T-helper 2 cell (primary cell): ENCODE measurements at places on chromosomes 6 and 20.

DNA sequence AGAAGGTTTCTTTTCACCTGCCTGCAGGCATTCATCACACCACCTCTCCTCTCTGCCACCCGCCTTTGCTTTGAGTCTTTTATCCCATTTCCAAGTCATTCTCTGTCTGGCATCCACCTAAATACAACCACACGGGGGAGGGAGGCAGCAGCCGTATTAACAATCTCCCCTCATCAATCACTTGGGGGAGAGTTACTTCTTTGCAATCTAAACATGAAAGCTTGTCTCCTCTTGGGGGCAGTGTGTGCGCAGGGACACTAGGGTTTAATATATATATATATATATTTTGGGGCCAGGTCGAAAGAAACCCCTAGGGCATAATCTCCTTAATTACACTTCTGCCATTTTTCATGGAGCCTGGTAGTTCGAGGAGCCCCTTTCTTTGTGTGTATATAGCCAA is 214.5 kb downstream of the TSHZ2 start:
- no peak for DNase-seq

DNA sequence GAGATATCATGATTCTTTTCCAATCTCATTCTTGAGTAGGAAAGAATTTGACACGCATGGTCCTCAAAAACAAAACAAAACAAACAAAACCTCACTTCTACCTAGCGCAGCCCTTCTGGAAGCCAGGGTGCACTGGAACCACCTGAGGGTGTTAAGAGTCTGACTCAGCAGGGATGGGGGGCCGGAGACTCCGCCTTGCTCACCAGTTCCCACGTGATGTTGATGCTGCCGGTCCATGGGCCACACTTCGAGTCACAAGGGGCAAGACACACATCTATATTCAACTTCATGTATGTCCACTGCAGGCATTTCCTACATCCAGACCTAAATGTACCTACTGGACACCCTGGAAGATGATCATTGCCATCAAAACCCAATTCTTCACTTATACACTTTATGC is 30.4 kb downstream of the BFSP1 start:
- no peak for DNase-seq

DNA sequence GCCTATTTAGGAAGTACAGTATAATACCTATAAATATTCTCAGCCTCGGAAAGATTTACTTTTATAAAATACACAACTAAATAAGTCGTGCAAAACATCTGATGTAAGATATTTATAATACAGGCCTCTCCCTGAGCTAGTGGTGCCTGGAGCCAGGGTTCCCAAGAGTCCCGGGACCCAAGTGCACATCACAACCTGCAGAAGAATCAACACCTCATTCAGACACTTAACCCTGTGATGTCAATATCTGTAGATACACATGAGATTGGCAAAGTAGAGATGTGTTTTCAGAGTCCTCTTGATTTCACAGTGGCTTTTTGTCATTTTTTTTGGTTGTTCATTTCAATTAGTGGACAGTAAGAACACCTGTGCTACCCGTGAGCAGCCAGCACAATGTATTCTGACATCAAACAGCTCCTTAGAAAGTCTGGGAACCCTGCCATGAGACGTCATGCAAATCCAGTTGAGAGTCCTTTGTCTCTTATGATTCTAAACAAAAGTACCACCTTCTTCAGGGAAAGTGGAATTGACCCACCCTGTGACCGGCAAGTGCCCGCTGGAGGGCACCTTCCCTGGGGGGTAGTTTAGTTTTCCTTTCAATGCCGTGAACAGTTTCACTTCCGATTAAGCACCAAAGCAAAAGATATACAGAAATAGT is 101.6 kb downstream of the DACT2 start:
- no peak for DNase-seq

DNA sequence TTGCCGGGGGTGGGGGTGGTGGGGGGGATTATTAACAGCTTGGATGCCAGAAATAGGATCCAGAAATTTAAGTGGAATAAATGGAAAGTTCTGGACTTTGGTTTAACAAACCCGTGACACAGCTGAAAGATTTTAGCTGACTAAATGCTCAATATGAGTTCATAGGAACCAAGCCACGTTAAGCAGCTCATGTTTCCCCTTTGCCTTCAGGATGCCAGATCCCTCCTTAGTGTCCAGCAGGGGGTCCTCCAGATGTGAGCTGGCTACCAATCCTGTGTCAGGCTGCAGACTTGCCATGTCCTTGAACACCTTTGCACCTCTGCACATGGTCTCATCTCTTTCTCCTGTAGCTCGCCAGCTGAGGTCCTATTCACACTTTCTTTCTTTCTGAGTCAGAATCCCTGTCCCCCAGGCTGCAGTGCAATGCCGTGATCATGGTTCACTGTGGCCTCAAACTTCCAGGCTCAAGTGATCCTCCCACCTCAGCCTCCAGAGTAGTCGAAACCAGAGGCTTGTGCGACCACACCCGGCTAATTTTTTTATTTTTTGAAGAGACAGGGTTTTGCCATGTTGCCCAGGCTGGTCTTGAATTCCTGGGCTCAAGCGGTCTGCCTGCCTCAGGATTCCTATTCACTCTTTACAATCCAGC is 133.3 kb upstream of the ARMC2 start:
- DNase-seq = no peak

DNA sequence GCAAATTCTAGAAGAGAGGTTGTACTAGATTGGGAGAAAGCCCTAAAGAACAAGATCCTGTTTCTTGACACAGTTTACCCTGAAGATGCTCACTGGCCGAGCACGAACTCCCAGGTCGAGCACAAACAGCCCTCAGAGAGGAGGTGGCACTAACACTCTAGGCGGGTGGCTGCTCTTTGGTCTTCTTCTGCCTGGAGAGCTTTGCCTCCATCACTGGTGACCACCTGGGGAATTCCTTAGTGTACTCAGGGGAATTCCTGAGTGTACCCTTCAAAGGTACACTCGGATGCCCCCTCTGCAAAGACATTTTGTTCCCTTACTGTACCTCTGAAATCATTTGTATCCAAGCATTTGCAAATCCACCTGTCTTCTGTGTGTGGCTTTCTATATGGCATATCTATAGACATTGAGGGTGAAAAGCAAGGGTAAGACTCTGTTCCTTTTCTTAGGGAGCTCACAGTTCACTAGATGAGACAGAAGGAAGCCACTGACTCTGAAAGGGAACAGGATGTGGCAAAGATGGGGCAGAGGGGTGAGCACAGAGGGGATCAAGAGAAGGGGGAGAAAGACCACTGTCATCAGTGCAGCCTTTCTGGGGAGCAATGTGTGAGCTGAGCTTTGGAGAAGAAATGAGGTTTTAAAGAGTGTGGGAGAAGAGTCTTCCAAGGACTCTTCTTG is 169.8 kb upstream of the PROKR2 start:
- no peak for DNase-seq

GRCh38 chr6:41519305-41519744 is 26.9 kb upstream of the FOXP4 start:
- no peak for DNase-seq

DNA sequence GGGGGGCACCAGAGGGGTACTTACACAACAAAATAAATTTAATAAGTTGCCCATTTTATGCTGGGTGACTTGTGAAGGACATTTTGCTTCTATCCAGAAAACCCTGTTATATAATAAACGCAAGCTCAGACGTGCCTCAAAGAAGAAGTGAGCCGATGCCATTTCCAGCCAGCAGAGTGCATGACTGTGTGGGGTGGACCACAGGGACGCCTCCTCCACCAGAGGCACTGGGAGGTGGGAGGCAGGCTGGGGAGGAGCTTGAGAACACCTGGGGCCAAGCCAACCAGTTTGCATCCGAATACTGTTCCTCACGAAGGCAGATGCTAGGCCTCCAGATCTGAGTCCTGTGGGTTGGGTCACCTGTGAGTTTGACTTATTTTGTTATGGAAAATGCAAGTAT is 363.8 kb downstream of the RNGTT start:
- DNase-seq = no peak

DNA sequence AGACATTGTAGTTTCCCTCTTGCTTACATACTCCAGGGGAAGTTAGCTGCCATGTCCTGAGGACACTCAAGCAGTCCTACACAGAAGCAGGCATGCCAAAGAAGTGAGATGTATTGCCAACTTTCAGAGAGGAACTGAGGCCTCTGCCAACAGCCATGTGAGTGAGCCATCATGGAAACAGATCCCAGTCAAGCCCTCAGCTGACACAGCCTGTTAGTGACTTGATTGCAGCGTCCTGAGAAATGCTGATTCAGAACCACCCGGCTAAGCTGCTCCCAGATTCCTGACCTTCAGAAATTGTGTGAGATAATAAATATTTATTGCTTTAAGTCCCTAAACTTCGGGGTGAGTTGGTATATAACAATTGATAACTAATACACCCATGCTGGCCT is 38.1 kb downstream of the GSTA2 start:
- DNase-seq = no peak

DNA sequence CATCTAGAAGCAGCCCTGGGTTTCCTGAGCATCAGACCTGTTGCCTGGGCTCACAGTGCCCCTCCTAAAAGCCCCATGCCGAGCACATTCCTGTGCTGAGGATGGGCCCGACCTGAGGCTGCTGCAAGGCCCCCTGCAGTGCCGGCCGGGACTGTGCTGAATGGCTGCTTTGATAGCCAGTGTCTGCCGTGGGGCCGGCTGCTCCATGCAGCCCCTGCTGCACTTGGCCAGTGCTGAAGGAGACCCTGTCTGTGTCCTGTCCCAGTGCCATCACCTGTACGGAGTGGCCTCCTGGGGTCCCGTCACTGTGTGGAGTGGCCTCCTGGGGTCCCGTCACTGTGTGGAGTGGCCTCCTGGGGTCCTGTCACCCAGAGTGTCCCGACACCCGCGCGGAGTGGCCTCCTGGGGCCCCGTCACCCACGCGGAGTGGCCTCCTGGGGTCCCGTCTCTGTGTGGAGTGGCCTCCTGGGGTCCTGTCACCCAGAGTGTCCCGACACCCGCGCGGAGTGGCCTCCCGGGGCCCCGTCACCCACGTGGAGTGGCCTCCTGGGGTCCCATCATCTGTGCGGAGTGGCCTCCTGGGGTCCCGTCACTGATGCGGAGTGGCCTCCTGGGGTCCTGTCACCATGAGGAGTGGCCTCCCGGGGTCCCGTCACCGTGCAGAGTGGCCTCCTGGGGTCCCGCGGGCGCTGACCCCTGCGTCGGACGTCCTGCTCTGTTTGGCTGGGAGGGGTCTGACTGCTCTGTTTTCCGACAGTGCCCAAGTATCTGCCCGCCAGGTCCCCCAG is 7.0 kb downstream of the COL9A3 start:
- no peak for DNase-seq

DNA sequence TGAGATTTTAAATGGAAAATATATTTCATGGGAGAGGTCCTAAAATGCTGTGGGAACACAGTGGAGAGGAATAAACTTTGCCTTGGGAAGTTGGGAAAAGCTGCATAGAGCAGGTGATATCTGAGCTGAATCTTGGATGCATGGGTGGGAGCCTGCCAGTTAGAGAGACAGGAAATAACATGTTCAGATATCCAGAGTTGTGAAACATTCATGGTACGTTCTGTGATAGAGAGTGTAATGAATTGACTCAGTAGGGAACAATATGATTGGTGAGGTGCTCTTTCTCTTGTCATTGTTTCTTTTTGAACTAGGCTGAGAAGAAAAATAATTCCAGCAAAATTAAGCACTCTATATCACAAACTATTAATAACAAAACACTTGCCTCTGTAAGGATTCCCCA is 72.8 kb downstream of the RPS12 start:
- DNase-seq = no peak

DNA sequence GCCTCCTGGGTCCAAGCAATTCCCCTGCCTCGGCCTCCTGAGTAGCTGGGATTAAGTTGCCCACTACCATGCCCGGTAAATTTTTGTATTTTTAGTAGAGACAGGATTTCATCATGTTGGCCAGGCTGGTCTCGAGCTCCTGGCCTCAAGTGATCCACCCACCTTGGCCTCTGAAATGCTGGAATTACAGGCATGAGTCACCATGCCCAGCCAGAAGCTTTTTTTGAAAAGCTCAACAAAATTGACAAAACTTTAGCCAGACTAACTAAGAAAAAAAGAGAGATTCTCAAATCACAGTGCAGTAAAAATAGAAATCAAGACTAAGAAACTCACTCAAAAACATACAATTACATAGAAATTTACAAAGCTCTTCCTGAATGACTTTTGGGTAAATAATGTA is 420.6 kb downstream of the COL12A1 start:
- DNase-seq = no peak

GRCh38 chr6:119672725-119673124 is 323.2 kb upstream of the MAN1A1 start:
- DNase-seq = no peak

GRCh38 chr20:21344206-21344900 is 41.2 kb downstream of the XRN2 start:
- DNase-seq = no peak

DNA sequence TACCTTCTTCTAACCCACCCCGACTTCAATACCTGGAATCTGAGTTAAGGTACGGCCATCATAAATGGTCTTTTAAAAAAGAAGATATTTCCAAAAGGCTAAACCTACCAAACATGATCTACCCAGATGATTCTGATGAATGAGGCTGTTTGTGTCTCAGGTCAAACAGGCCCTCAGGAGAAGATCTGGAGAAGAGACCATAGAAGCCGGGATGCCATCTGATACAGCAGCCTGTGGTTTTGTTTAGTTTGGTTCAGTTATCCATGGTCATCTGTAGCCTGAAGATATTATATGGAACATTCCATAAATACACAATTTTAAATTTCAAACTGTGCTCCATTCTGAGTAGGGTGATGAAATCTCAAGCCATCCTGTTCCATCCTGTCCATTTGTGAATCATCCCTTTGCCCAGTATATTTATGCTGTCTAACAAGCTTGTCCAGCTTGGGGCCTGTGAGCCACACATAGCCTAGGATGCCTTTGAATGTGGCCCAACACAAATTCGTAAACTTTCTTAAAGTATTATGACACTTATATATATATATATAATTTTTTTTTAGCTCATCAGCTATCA is 4.0 kb upstream of the CAP2 start:
- no peak for DNase-seq

GRCh38 chr6:109308018-109308492 is 74.2 kb downstream of the CD164 start:
- no peak for DNase-seq

GRCh38 chr20:48652961-48653705 is 174.7 kb downstream of the PREX1 start:
- DNase-seq = no peak
